ENCODE measurements at places on chromosomes 16 and 17.

GRCh38 chr17:82101767-82102679 is 4.0 kb upstream of the FASN start:
- DNase-seq: no peak

DNA sequence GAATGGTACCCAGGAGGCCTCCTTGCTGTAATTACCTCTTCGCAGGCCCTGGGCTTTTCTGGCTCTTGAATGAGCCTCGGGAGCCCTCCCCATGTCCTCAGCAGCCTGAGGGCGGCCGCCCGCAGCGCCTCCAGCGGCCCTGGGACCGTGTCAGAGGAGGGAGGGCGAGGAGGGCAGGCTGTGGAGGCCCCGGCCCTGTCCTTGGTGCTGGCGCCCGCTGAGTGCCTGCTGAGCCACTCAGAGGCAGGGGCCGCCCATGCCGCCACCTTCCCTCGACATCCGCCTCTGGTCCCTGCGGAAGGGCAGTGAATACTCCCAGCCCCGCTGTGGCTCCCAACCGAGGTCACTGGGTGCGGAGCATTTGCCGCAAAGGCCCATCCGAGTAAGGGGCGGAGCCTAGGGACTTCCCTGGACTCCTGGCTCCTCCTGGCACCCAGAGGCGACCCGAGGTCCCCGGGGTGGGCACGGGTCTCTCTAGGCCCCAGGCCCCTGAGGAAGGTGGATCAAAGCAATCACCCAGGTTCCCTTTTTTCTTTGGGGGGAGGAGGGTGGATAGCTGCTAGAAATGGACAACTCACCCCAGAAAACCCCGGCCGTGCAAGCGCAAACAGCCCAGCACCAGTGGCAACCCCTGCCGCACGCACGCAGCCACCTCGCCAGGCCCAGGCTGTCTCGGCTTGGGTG is 2.8 kb downstream of the RBFOX3 start:
- no peak for DNase-seq

DNA sequence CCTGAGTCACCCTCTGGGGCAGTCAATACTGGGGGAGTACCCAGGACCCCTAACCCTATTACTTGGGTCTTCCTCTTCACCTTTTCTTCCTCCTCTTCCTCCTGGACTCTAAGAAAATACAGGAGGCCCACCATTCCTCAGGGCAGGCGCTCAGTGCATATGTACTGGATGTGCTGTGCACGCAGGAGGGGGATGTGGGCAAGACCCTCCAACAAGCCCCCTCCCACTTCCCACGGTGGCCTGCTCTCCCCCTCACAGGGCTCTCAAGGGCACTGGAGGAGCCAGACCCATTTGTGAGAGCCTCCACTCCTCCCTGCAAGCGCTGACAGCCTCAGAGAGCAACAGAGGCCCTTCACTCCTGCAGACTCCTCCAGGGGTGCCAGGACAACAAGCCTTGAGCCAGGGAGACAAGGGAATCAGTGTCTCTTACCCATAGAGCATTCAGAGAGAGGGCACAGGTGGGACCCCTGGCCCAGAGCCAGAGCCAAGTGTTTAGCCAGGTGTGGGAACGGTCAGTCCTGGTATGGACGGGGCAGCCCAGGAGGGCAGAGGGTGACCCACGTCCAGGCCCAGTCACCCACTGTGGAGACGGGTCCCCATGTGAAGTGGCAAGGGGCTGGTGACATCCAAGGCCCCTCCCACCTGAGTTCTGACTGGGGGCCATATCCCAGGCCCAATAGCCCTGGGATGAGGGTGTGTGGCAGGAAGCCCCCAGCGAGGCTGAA is 27.3 kb upstream of the KSR1 start:
- DNase-seq: no peak

- DNase-seq: no peak
Measured at GRCh38 chr17:68489919-68490318, 22.3 kb upstream of the PRKAR1A start.
